ENCODE measurements at places on chromosomes 7 and 10. TPM values are rescaled to one million over a fixed set of nuclear protein-coding genes. Genes with fewer than 3 reads are reported as not detected.

- no peak for DNase-seq
These were observed 102.1 kb downstream of the EBF3 start for GRCh38 chr10:129861776-129862531.

Gene FGL2
- not detected for total RNA-seq

DNA sequence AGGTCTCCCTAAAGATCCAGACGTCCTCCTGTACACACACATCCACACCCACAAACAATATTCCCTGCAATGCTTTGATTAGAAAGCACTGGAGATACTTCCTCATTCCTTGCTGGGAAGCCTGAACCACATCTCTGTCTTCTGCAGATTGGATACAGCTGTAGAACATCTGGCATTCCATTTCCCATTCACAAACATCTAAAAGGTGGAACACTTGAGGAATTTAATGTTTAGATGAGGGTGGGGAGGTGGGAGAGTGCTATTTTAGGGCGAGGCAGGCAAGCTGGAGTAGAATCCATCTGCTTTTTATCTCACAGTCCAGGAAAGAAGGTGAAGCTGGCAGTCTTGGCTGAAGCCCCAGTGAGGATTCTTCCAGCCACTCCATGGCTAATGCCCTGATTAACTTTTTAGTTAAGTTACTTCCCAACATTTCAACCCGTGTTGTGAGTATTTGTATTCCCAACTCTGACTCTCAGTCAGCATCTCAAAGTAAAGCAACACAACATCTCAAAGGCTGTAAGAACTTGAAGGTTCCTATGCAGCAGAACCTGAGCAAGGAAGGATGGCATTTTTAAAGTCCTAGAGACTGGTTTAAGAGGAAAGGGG, 46.1 kb downstream of the CYTH3 start:
- DNase-seq, result no peak

GRCh38 chr7:142487124-142487523, 229.3 kb upstream of the PRSS58 start:
- DNase-seq, result no peak

DNA sequence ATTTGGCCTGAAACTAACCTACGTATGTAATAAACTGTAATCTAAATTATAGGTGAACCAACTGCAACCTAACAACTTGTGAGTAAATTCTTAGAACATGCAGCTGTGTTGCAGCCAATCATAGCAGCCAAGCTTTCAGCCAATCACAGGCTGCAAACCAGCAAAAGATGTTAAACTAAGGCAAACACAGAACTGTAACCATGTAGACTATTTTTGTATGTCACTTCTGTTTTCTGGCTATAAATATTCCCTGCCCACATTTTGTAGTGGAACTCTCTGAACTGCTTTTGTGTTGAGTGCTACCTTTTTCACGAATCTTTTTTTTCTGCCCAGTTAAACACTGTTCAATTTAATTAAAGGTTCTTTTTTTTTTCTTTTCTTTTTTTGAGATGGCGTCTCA, 28.2 kb upstream of the ZPBP start:
- no peak for DNase-seq

Gene UPK3B
- total RNA-seq, result 24.1 TPM

DNA sequence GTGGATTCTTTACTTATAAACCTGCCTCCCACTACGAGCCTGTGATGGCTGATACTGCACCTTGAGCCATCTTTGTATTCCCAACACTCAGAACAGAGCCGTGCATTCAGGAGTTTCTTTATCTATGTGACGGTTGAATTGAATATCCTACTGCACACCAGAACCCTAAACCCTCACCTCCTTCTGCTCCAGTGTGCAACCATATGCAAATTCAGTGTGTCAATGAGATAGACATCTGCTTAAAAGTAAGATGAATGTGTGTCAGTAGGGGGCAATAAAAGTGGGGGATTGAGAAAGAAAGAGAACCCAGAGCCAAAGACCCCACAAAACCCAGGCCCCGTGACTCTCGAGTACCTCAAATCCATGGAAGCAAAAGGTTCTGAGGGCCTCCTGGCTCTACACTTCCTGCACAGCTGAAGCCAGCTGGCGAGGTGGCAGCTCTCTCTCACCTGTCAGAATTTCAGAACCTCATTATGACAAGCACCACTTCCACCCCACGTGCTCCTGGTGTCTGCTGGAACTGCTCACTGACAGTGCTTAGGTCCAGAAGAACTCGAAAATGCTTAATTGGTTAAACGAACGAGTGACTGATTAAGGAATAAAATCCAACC, 143.3 kb upstream of the GPR26 start:
- DNase-seq, result no peak

- DNase-seq, result no peak
These were observed 373.3 kb upstream of the GALNT17 start for GRCh38 chr7:70758646-70759045.

Gene PPP1R17
- not detected for total RNA-seq

Gene HYAL4
- total RNA-seq, result not detected

DNA sequence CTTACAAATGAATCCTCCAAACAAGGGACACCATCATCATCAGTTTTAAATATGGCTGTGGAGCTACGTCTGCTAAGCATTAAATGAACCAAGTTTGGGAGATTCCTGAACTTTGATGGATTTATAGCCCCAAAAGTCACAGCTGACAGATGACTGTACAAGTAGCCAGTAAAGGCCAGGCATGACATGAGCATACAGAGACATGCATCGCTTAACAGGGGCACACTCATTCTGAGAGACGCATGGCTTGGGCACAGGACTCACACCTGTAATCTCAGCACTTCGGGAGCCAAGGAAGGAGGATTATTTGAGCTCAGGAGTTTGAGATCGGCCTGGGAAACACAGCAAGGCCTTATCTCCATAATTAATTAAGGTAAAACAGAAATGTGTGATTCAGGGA, 166.2 kb downstream of the PARD3 start:
- no peak for DNase-seq

DNA sequence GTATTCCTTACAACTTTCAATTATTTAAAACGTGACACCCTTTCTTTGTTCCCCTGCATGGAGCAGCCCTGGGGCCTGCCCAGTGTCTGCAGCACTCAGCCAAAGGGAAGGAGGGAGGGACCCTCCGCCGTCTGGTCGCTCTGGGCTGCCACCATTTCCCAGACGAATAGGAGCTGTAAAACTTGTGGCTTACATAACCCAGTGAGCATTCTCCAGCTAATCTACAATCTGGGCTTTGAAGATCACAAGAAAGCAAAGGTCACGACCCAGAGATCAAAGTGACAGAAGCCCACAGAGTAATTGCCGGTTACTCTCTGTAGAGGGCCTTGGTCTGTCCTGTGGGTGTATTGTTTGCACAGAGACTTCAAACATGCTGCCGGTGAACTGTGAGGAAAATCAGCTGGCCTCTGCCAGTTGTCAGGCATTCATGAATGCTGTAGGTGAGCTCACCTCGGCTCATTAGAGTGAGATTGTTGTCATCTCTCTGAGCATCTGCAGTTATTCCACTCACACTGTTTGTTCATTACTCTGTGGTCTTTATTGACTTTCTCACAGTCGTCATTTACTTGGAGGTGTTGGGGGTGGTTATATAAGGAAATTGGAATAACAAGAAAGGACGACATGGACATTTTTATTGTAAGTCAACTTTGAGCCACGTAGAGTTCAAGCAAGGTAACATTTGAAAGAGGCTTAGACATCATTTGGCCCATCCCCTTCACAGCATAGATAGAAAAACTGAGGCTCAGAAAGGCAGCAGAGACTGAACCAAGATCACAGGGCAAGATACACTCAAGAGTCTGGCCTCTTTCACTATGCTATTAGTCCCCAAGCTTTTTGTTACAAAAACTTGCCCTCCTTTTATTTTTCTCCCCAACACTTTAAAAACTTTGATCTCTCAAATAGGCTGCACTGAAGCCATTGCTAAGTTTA, 619.8 kb downstream of the LRMDA start:
- no peak for DNase-seq

Gene EBF3
- total RNA-seq, result 0.24 TPM

GRCh38 chr7:132354527-132354926, 221.7 kb downstream of the PLXNA4 start:
- DNase-seq, result no peak

DNA sequence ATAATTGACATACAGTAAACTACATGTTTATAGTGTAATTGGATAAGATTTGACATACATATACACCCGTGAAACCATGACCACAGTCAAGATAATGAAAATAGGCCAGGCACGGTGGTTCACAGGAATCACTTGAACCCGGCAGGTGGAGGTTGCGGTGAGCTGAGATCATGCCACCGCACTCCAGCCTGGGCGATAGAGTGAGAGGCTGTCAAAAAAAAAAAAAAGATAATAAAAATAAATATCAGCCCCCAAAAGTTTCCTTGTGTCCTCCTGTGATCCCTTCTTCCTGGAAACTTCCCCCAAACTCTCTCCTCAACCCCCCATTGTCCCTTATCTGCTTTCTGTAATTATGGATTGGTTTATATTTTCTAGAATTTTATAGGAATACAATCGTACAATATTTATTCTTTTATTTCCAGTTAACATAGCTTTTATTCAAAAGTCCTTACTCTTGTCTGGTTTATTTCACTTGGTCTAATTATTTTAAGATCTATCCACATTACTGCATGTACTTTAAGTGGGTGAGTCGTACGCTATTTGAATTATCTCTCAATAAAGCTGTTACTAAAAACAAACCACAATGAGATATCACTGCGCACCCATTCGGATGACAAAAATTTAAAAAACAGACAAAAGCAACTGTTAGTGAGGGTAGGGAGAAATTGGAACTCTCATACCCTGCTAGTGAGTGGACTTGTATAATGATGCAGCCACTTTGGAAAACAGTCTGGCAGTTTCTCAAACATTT, 30.1 kb upstream of the TNPO3 start:
- no peak for DNase-seq

GRCh38 chr7:13411151-13411550, 578.3 kb downstream of the ETV1 start:
- peak; percentile 68 for DNase-seq

Gene ZNF33B
- 17.6 TPM for total RNA-seq

Measured in G401 (cell line).